Stimulated activated CD4-positive, alpha-beta T cell treated with anti-CD3 and anti-CD28 coated beads, Interleukin-2, amount 100 ng/mL, for 4 hours (primary cell): ENCODE measurements at places on chromosomes 7 and 10.

- DNase-seq = no peak
Observed at GRCh38 chr10:98920807-98921206, 314.8 kb downstream of the HPSE2 start.

- no peak for DNase-seq
Observed at GRCh38 chr10:89296220-89296648, 5.6 kb upstream of the IFIT2 start.

GRCh38 chr7:112298543-112299100, 92.1 kb downstream of the ZNF277 start:
- DNase-seq = no peak

- no peak for DNase-seq
Observed at GRCh38 chr10:121078036-121078435, 226.9 kb downstream of the WDR11 start.

DNA sequence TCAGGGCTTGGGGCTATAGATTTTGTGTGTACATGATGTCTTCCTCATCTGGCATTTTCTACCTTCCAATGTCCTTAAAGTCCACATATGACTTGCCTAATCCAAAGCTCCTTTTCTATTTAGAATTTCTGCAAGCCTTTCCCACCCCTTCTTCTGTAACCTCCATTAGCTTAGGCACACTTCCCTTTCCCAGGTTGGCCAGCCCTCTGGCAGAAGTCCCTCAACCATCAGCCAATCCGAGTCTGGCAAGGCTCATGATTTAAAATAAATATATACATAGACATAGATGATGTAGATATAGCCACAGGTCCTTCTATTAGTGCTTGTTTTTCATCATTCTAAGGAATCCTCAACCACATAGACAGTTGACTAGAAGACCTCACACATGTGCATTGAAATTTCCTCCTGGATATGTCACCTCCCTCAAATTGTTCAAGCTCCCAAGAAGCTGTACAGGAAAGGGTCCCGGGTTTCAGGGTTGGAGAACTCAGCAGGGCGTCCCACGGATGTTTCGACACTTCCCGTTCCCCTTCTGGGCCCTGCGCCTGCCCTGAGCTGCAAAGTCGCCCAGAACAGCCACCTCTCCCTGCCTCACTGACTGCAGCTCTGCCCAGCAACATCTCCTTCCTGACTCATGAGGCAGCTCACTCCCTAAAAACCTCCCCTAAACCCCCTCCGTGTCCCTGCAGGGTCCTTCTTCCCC, 20.4 kb upstream of the PIK3AP1 start:
- DNase-seq = no peak

GRCh38 chr7:8190119-8190895, 71.7 kb downstream of the ICA1 start:
- peak; percentile 59 for DNase-seq

DNA sequence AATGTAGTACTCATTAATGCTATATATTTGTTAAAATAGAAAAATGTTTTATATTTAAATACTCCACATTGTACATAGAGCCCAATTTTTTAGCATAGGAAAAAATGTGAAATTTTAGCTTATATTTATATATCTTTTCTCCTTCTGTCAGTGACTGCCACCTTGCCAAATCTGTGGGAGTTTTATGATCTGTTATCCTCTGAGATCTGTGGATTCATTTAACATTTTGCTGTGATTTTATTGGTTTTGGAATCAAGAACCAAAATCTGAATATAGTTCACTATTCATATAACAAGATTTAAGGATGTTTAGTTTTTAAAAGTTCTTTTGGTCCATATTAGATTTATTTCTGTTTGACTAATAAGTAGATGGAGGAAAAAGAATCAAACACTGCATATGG, 127.9 kb downstream of the PPP1R9A start:
- no peak for DNase-seq
